ENCODE measurements at places on chromosomes 16 and 17. TPM values are rescaled to one million over a fixed set of nuclear protein-coding genes. Genes with fewer than 3 reads are reported as not detected.

DNA sequence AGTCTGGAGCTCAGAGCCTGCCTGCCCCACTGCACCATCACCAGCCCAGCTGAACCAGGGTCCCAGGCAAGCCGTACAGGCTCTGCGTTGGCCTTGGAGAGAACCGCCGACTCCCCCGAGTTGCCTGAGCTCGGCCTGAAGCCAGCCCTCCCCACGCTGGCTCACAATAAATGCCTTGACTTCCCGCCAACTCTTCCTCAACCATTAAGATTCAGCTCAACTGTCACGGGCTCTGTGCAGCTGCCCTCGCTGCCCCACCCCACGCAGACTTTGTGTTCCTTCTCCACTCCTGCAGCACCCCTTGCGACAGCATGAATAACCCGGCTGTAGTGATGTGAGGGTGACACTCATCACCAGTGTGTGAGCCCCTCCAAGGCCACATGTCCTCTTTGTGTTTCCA lies 4.8 kb upstream of the QPRT start:
- no peak for DNase-seq

- DNase-seq, result no peak
Measured at GRCh38 chr16:46797501-46797900, 33.5 kb downstream of the C16orf87 start.

- no peak for DNase-seq
Measured at GRCh38 chr17:42937712-42938596, 26.3 kb downstream of the AARSD1 start.

DNA sequence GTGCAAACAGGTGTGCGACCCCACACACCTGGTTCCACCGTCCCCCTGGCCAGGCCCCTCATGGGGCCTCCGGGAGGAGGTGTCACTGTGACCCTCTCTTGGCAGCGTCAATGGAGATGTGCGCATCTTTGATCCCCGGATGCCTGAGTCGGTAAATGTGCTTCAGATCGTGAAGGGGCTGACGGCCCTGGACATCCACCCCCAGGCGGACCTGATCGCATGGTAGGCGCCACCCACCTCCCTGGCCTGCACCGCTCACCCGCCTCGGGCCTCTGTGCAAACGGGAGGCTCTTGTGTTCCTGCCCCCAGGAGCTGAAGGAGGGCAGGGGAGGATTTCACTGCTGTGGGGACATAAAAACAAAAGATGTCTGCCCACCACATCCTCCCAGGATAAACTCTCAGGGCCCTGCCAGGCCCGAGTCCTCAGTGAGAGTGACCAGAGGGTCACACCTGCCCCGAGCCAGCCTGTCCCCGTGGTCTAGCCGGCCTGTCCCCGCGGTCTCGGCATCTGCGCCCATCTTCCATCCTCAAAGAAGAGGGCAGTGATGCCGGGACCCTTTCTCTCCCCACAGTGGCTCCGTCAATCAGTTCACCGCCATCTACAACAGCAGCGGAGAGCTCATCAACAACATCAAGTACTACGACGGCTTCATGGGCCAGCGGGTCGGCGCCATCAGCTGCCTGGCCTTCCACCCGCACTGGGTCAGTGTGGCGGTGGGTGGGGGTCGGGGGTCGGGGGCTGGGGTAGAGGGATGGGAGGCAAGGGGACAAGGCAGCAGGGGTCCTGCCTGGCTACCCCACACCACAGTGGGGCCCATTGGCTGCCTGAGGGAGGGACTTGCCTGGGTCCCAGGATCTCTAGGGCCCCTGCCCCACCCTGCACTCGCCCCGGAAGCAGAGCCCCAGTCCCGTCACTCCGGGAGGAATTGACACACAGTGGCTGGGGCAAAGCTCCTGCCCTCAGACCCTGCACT lies 29.0 kb upstream of the CHMP6 start:
- DNase-seq, result no peak

GRCh38 chr16:83738923-83739503 lies 68.8 kb upstream of the HSBP1 start:
- no peak for DNase-seq

GRCh38 chr16:55947366-55947765 lies 72.2 kb upstream of the CES5A start:
- DNase-seq, result no peak

GRCh38 chr16:768428-768827 lies 7.9 kb downstream of the MSLN start:
- no peak for DNase-seq

DNA sequence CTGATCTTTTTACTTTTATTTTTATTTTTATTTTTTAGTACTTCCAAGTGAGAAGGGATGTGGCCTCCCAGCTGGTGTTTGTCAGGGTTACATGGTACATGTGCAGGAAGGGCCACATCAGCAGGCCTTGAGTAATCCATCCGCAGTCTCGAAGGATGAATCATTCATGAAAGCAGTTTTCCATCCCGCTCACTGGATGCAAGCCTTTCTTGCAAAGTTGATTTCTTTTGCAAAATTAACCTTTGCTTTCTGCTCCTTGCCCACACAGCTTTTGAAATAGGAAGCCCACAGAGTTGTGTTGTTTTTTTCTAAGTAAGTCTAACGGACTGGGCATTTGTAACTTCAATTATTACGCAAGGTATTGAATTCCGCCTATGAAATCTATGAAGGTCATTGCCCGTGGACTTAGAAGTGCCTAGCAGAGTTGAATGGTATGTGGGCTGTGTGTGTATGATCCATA lies 157.4 kb downstream of the PRKCA start:
- no peak for DNase-seq

GRCh38 chr16:10782628-10783027 lies 36.0 kb downstream of the TVP23A start:
- no peak for DNase-seq

Gene TMEM235
- total RNA-seq, result not detected

Gene TMEM98
- total RNA-seq, result 18.8 TPM

Gene CAVIN1
- 3.8 TPM for total RNA-seq

GRCh38 chr17:44083250-44083849 lies 12.8 kb downstream of the G6PC3 start:
- no peak for DNase-seq

Data from activated T-helper 2 cell treated with anti-CD3 and anti-CD28 coated beads, Interferon-gamma antibody, Interleukin-2, Interleukin-4, amounts not matched to agents 10 μg/mL and 5 μg/mL and 100 μg/mL, durations not matched to agents 14 hours and 24 hours and 36 hours (primary cell).